ENCODE measurements at places on chromosomes 5 and 9. TPM values are rescaled to one million over a fixed set of nuclear protein-coding genes. Genes with fewer than 3 reads are reported as not detected.

Gene IL6ST
- total RNA-seq: 34.7 TPM

Gene TPPP
- total RNA-seq: 5.2 TPM

Gene PPP3R2
- total RNA-seq: not detected

Gene PTGES
- 92.3 TPM for total RNA-seq

Gene DIRAS2
- total RNA-seq: not detected

Gene MTMR12
- 12.9 TPM for total RNA-seq

Gene SKP1
- 646 TPM for total RNA-seq

Gene PTPRD
- total RNA-seq: 0.26 TPM

Data from A549 treated with CpdA at 1 μM for 4 hours (cell line).